ENCODE measurements at places on chromosomes 3 and 15.

DNA sequence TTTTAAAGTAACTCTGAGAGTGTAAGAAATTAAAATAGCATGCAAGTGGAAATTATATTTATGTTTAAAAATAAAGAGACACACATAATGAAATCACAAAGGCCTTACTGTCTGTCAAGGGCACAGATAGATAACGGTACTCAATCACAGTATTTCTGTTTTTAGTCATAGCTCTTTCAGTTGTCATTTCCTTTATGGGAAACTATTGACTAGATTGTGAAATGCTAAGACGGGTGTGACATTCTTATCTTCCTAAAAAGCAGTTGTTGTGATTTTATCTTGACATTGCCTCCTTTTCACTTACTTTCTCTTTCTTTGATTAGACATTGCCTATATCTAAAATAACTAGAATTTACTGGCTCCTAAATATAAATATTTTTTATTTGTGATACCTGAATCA, 100.1 kb upstream of the PLSCR5 start:
- H3K36me3 ChIP-seq, result no peaks in the 10 kb centered on the region
- peaks cover 1% of the 10 kb centered on the region for H3K27me3 ChIP-seq
- H3K4me3 ChIP-seq, result no peak overlapping the region
- no peak overlapping the region for H3K27ac ChIP-seq
- DNase-seq, result no peak

- no peaks in the 10 kb centered on the region for H3K4me1 ChIP-seq
- no peak overlapping the region for H3K27ac ChIP-seq
- no peaks in the 10 kb centered on the region for H3K27me3 ChIP-seq
- no peak for DNase-seq
Measured at GRCh38 chr3:157573281-157573680, 70.1 kb upstream of the VEPH1 start.

GRCh38 chr15:52405856-52406255, 110.3 kb upstream of the MYO5C start:
- no peaks in the 10 kb centered on the region for H3K4me1 ChIP-seq
- no peak overlapping the region for H3K27ac ChIP-seq
- no peak overlapping the region for H3K4me3 ChIP-seq
- no peak for DNase-seq

- H3K4me1 ChIP-seq, result no peaks in the 10 kb centered on the region
- H3K36me3 ChIP-seq, result no peaks in the 10 kb centered on the region
- H3K27me3 ChIP-seq, result peaks cover 3% of the 10 kb centered on the region
- no peak overlapping the region for H3K27ac ChIP-seq
Measured at GRCh38 chr3:25508901-25509300, 80.8 kb downstream of the RARB start.

- no peak for DNase-seq
- H3K36me3 ChIP-seq, result no peaks in the 10 kb centered on the region
Measured at GRCh38 chr3:16200411-16200810, 25.9 kb downstream of the GALNT15 start.

GRCh38 chr15:78224023-78224411, 10.3 kb downstream of the ACSBG1 start:
- H3K27me3 ChIP-seq, result no peaks in the 10 kb centered on the region
- H3K4me3 ChIP-seq, result no peak overlapping the region
- DNase-seq, result no peak

GRCh38 chr15:96362755-96363651, 32.5 kb downstream of the NR2F2 start:
- H3K4me1 ChIP-seq, result peaks cover 28% of the 10 kb centered on the region
- no peak overlapping the region for H3K27ac ChIP-seq
- DNase-seq, result peak; percentile 34
- H3K36me3 ChIP-seq, result no peaks in the 10 kb centered on the region
- no peak overlapping the region for H3K4me3 ChIP-seq

DNA sequence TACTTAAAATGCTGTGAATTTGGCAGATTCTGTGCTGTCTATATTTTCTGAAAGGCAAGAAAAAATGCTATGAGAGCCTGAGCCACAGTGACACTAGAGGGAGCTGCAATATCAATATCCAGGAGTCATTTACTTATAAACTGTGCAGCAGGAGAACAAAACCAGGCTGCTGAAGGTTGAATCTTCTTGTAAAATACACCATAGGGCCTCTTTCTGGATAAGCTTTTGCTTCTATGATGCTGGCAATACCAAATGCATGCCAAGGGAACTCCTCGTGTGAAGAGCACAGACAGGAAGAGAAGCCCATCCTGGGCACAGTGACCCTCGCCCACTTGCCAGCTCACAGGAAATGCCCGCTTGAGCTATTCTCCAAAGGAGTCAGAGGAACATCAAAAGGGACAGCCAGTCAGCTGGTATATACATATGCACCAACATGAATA, 48.0 kb upstream of the TSPAN3 start:
- no peak overlapping the region for H3K4me3 ChIP-seq
- DNase-seq, result no peak
- H3K27ac ChIP-seq, result no peak overlapping the region
- H3K4me1 ChIP-seq, result peaks cover 16% of the 10 kb centered on the region
- peaks cover 13% of the 10 kb centered on the region for H3K36me3 ChIP-seq
- H3K27me3 ChIP-seq, result peaks cover 1% of the 10 kb centered on the region

GRCh38 chr15:61421938-61422337, 192.8 kb upstream of the RORA start:
- H3K4me1 ChIP-seq, result peaks cover 11% of the 10 kb centered on the region
- H3K4me3 ChIP-seq, result no peak overlapping the region
- no peaks in the 10 kb centered on the region for H3K36me3 ChIP-seq
- no peaks in the 10 kb centered on the region for H3K27me3 ChIP-seq
- no peak for DNase-seq

- no peaks in the 10 kb centered on the region for H3K27me3 ChIP-seq
- H3K36me3 ChIP-seq, result no peaks in the 10 kb centered on the region
- peaks cover 3% of the 10 kb centered on the region for H3K4me1 ChIP-seq
- no peak for DNase-seq
- H3K4me3 ChIP-seq, result no peak overlapping the region
Measured at GRCh38 chr3:20186600-20187004, 596 bp upstream of the SGO1 start.

DNA sequence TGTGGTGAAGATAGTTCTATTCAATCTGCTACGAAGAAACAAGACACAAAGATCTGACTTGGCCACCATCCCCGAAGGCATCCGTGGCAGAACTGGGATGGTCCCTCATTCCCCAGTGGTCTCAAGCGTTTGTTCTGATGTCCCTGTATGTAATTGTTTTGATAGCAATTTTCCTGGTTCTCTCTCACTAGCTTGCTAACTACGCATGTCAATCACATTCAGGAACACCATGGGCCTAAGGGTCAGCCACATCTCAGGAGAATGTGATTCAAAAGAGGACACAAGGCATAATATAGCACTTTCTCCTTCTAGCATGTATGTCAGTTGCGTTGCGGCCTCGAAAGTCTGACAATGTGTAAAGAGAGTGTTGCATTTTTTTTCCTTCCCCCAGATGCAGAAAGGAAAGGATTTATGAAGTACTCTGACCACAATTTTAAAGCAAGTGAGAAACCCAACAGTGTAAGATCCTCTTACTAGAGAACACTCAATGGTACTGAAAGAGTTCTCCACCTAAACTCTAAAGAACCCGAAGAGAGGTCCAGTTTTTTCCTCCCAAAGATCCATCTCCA, 32.0 kb upstream of the TCF12 start:
- peaks cover 8% of the 10 kb centered on the region for H3K27me3 ChIP-seq
- peak overlapping the region; percentile 94 for H3K27ac ChIP-seq
- DNase-seq, result no peak
- no peaks in the 10 kb centered on the region for H3K36me3 ChIP-seq
- peak overlapping the region; percentile 91 for H3K4me3 ChIP-seq

DNA sequence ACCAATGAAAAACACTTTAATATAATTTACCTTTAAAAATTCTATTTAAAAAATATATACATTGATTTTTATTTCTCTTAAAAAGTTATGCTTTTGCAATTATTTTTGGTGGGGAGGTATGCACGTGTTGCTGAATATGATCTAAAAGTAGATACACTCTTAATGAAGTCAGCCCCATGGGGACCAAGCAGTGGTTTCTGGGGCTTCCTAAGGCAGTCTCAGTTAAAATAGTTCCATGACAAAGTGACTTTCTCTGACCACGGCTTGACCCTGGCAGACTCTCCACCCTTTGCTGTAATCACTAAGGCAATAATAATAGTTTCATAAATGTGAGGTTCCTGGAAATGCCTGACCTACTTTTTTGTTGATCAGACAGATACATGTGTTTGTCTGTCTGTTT, 50.4 kb downstream of the CCR4 start:
- H3K27ac ChIP-seq, result no peak overlapping the region
- H3K4me1 ChIP-seq, result peaks cover 36% of the 10 kb centered on the region
- peaks cover 28% of the 10 kb centered on the region for H3K36me3 ChIP-seq

GRCh38 chr3:114119776-114120175, 59.1 kb downstream of the DRD3 start:
- H3K4me3 ChIP-seq, result no peak overlapping the region
- no peaks in the 10 kb centered on the region for H3K36me3 ChIP-seq
- DNase-seq, result no peak
- H3K27ac ChIP-seq, result no peak overlapping the region
- peaks cover 35% of the 10 kb centered on the region for H3K4me1 ChIP-seq
- peaks cover 7% of the 10 kb centered on the region for H3K27me3 ChIP-seq

GRCh38 chr15:22786868-22787698, 639 bp downstream of the NIPA1 start:
- DNase-seq, result peak; percentile 37
- H3K36me3 ChIP-seq, result peaks cover 17% of the 10 kb centered on the region
- peaks cover 14% of the 10 kb centered on the region for H3K27me3 ChIP-seq
- peak overlapping the region; percentile 61 for H3K27ac ChIP-seq

DNA sequence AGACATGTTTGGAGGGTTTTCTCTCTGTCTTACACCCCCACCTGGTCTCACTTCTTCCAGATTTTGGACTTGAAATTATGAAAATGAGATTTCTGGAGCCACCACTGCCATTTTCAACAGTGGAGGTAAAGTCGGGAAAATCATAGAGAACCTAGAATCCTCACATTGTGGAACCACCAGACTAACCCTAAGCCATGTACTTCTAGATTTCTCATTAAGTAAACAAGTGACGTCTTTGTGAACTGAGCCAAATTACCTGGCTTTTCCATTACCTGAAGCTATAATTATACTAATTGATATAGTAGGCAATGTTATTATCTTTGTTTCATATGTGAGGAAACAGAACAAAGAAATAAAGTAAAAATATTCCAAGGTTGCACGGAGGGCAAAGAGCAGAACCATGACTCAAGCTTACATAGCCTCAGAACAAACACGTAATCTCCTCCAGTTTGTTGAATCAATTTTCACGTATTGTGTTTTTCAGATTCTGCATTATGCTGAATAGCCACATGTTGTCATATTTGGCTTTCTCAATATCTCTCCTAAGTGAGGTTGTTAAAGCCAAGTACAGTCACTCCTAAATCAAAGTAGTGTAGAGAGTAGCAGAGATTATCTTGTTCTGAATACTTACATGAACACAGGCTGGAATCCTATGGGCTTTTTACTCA, 101.3 kb upstream of the CMC1 start:
- H3K27me3 ChIP-seq, result no peaks in the 10 kb centered on the region
- no peak overlapping the region for H3K4me3 ChIP-seq
- no peaks in the 10 kb centered on the region for H3K4me1 ChIP-seq
- no peak overlapping the region for H3K27ac ChIP-seq

DNA sequence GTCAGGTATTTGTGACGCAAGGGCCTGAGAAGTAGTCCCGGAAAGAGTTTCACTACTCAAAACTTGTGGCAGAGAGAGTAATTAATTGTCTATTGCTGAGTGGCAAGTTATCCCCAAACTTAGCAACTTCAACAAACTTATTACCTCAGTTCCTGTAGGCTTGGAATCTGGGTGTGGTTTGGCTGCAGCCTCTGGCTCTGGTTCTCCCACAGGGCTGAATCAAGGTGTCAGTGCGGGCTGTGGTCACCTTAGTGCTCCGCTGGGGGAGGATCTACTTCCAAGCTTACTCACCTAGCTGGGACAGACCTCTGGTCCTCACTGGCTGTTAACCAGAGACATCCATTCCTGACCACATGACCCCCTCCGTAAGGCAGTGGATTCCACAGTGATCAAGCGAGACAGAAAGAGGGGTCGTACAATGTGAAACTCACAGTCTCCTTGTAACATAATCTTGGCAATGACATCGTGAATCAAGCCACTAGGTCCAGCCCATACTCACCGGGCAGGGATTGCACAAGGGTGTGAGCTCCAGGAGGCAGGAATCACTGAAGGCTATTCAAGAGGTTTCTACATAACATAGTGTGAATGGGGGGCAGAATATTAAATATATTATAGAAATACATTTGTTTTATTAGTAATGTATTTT, 138.3 kb downstream of the RYR3 start:
- H3K27me3 ChIP-seq, result peaks cover 4% of the 10 kb centered on the region
- no peak overlapping the region for H3K27ac ChIP-seq
- DNase-seq, result no peak
- H3K4me1 ChIP-seq, result no peaks in the 10 kb centered on the region

DNA sequence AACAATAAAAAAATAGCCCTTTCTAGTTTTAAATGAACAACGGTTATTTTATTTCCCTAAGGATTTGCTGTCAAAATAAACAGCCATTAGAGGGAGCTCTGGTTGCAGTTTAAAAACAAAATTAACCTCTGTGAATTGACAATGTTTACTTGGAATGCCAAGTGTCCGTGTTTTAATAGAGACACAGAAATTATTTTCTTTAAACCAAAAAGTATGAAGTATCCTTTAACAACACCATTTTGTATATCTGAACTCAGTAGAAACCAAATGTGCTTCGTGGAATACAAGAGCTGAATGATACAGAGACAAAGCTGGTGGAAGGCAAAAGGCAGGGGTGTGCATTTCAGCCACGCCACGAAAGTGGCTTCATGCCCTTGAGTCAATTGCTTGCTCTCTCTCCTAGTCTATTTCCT, 74.4 kb downstream of the MOBP start:
- H3K36me3 ChIP-seq, result no peaks in the 10 kb centered on the region
- no peak overlapping the region for H3K4me3 ChIP-seq
- H3K27ac ChIP-seq, result no peak overlapping the region
- no peak for DNase-seq

GRCh38 chr15:79965846-79966630, 5.0 kb downstream of the BCL2A1 start:
- no peak for DNase-seq
- H3K4me1 ChIP-seq, result peaks cover 36% of the 10 kb centered on the region
- no peaks in the 10 kb centered on the region for H3K27me3 ChIP-seq
- no peak overlapping the region for H3K4me3 ChIP-seq
- H3K36me3 ChIP-seq, result no peaks in the 10 kb centered on the region

- no peak overlapping the region for H3K4me3 ChIP-seq
- H3K4me1 ChIP-seq, result peaks cover 6% of the 10 kb centered on the region
- no peak for DNase-seq
- H3K27me3 ChIP-seq, result no peaks in the 10 kb centered on the region
- no peak overlapping the region for H3K27ac ChIP-seq
Measured at GRCh38 chr3:169548194-169548593, 115.3 kb downstream of the MECOM start.

DNA sequence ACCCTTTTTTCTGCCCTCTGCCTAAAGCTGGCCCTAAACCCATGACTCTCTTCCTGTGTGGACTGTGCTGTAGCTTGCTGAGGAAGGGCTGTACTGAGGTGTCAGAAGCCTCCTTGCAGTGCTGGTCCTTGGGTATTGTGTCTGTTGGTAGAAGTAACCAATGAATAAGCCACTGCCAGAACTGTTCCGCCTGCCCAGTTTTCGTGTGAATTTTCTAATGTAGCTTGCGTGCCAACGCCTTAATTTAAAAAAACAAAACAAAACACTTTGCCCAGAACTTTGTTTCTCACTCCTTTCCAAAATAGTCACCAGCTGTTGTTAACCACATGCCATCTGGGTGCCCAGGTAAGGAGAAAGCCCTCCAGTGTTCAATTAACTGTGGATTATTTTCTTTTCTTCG, 101.9 kb downstream of the KLHL25 start:
- peaks cover 23% of the 10 kb centered on the region for H3K36me3 ChIP-seq
- peaks cover 4% of the 10 kb centered on the region for H3K27me3 ChIP-seq
- DNase-seq, result no peak
- peak overlapping the region; percentile 62 for H3K27ac ChIP-seq
- peak overlapping the region; percentile 11 for H3K4me3 ChIP-seq

All from endothelial cell (in vitro differentiated cells).